ENCODE measurements at places on chromosomes 6 and 20.
A peak's percentile ranks its signal among the peaks of the same experiment; 100 is the strongest.

- DNase-seq, result no peak
Measured at GRCh38 chr6:11535801-11536230, 1.7 kb upstream of the TMEM170B start.

- DNase-seq, result no peak
Measured at GRCh38 chr20:32436142-32436861, 78.2 kb downstream of the ASXL1 start.

GRCh38 chr6:104633125-104633524, 226.6 kb downstream of the HACE1 start:
- no peak for DNase-seq

- DNase-seq, result no peak
Measured at GRCh38 chr6:105753207-105753606, 332.9 kb upstream of the PRDM1 start.

DNA sequence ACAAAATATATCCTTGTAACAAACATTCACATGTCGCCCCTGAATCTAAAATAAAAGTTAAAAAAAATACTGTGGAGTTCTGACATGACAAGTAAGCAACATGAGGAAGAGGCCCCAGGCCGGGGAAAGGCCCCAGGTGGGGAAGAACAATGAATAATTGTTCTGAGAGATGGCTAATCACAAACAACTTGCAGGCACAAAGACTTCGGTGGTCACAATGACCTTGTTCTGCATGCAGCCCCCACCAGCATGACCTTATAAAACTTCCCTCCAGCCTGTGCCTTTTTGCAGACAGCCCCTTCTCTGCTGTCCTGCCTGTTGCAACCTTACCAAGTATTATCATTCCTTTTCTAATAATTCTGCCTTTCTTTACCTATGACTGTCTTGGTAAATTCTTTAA, 95.7 kb upstream of the MYLIP start:
- no peak for DNase-seq

DNA sequence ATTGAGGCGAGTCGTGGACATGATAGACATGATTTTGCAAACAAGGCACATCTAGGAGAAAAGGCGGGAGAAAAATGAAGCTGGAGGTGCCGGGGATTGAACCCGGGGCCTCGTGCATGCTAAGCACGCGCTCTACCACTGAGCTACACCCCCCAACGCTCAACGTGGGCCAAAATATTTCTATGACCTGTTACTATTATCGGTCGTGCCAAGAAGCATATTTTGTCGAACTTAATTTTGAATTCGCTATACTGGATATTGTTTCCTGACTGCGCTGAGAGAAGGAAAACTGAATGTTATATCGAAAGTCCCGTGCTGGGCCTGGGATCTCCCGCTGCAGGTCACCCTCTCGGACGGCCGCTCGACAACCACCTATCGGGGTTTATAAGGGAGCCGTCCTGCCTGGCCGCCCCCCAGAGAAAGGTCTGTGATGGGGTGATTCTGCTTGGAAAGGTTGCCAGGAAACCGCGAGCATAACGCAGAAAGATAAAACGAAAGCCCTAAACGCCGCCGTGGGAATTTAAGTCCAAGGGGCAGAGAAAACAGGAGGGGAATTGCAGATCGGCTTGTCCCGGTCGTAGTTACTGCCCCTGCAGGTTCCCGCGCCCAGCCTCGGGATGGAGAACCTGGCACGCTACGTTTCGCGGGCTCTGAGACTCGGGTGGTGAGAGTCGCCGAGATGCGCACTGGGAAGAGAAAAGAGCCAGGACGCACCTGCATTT, 60.0 kb downstream of the TRIM27 start:
- peak; percentile 88 for DNase-seq

- DNase-seq, result no peak
Measured at GRCh38 chr6:98274691-98275090, 559.7 kb upstream of the POU3F2 start.

DNA sequence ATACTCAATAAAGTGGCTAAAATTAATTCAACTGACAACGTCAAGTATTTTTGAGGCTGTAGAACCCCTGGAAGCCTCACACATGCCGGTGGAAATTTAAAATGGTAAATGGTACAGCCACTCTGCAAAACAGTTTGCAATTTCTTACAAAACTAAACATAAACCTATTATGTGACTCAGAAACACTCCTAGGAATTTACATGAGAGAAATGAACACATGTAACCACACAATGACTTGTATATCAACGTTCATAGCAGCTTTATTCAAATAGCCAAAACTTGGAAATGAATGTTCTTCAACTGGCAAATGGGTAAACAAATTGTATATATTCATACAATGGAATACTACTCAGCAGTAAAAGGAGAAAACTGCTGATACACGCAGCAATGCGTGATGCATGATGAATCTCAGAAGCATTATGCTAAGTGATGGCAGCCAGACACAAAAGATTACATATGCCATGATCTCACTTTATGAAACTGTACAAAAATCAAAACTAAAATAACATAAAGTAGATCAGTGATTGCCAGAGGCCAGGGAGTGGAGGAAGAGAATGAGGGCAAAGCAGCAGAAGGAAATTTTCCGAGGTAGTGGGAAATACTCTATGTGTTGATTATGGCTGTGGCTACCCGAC, 112.5 kb downstream of the FAM50B start:
- no peak for DNase-seq

- no peak for DNase-seq
Measured at GRCh38 chr6:129678463-129678862, 31.5 kb downstream of the ARHGAP18 start.

DNA sequence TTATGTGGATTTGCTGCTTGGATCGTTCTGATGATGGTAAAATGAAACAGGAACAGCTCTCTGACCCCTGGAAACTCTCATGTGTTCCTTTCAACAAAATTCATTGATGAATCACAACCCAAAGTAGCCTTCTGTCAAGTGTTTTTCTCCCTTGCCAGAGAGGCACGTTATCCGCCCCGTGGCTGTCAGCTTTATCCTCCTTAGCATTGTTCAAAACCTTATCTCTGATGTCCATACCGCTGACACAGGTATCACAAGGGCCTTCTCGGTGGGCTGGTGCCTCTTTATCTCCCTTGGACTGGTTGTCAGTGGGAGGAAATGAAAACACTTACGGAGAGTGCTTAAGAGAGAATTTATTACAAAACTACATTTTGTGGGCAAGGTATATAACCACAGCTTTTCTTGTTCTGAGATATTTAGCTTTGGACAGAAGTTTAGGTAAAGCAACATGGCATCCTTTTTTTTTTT, 84.9 kb downstream of the TIAM2 start:
- no peak for DNase-seq

DNA sequence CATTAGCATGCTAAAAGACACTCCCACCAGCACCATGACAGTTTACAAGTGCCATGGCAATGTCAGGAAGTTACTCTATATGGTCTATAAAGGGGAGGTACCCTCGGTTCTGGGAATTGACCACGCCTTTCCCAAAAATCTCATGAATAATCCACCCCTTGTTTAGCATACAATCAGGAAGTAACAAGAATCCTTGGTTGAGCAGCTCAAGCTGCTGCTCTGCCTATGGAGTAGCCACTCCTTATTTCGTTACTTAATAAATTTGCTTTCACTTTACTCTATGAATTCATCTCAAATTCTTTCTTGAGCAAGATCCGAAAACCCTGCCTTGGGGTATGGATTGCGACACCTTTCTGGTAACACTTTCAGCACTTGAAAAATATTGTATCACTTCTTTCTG, 243.0 kb downstream of the BMP2 start:
- DNase-seq, result no peak

GRCh38 chr6:159989492-159990480, 20.9 kb downstream of the IGF2R start:
- no peak for DNase-seq

GRCh38 chr6:29679962-29680361, 990 bp downstream of the ZFP57 start:
- DNase-seq, result no peak

DNA sequence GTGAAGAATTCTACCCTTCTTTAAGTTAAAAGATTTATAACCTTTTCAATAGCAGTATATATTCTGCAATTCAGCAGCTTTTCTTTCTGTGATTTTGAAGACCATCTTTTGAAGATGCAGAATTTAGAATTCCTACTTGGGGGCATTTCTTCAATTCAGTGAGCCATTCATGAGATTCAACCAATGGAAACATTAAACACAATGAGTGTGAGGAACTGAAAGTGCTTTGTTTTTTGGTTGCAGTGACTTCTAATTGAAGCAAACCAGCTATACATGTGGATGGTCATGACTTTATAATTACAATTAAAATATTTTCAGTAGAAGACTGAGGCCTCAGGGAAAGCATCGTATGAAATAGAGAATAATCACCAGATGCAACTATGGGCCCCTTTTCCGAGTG, 108.3 kb downstream of the CARMIL1 start:
- no peak for DNase-seq

GRCh38 chr6:26175428-26176181, 88.4 kb downstream of the HFE start:
- DNase-seq, result peak; percentile 42
